ENCODE measurements at places on chromosomes 13 and 19.
A peak's percentile ranks its signal among the peaks of the same experiment; 100 is the strongest.

- no peak for DNase-seq
Measured at GRCh38 chr19:49157445-49158224, at the start of gene TRPM4. TSS of gene TRPM4 (plus strand) at chr19:49157792. CDS start at chr19:49157867, 75 bp downstream.

DNA sequence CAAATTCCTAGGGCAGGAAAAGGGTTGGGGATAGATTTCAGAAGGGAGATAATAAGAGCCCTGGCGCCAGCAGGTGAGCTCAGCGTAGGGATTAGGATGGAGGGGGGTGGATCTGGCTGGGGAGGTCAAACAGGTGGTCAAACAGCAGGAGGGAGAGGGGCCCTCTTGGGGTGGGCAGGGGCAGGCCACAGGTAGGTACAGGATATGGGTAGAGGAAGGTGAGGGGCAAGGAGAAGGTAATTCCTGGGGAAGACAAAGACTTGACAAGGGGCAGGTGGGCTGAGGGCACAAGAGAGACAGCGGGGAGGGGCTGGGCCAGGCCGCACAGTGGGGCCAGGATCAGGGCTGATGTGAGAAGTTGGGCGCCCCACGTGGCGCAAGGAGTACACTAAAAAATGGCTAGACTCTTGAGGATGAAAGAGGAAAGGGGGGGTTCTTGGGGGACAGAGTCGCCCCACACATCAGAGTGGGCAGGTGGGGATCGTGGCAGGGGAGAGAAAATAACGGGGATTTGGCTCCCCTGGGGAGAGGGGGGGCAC, 713 bp downstream of the KRI1 start:
- no peak for DNase-seq

DNA sequence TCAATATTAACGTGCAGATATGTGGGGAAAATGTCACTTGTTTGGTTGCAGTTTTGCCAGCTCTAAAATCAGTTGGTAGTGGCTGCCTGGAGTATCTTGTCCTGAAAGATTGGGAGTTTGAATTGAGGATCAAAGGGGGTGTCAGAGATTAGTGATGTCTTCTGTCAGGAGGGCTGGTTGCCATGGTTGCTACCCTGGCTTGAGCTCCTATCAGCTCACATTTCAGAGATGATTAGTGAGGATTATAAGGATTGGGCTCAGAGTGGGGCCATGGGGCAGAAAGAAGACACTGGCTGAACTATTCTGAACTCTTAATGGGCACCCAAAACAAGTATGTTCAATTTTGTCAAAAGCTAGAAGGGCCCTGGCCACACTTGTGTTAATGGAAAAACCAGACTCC, 95.5 kb upstream of the RNF113B start:
- no peak for DNase-seq

DNA sequence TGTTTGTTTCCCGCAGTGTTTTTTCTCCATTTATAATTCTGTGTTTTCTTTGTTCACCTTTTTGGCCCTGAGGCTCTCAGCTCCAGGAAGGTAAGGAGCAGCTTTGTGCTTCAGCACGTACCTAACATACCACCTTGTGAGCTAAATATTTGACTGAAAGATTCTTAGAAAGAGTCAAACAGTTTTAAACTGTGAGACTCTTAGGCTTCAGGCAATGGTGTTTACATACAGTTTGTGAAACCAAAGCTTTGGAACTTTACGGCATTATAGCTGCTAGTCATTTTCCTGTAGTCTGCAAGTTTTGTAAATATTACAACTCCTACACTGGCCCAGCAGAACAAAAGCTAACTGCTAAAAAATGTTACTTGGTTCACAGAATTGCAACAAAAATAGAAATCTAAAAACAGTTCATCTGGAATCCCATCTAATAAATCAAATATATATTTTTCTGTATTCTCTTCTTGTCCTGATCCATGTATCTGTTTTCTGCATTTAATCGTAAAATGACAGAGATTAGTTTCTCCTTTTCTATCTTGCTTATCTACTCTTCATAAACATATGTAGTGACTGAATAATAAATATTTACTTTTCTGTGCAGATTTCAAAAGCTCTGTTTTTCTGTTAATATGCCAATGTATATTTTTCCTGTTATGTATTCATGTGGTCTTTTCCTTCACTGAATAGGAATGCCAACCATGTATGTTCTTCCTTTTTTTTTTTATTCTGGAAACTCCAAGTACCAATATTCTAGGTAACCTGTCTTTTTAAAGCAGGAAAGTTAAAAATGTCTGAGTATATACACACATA, 38.8 kb upstream of the GPI start:
- DNase-seq: no peak

DNA sequence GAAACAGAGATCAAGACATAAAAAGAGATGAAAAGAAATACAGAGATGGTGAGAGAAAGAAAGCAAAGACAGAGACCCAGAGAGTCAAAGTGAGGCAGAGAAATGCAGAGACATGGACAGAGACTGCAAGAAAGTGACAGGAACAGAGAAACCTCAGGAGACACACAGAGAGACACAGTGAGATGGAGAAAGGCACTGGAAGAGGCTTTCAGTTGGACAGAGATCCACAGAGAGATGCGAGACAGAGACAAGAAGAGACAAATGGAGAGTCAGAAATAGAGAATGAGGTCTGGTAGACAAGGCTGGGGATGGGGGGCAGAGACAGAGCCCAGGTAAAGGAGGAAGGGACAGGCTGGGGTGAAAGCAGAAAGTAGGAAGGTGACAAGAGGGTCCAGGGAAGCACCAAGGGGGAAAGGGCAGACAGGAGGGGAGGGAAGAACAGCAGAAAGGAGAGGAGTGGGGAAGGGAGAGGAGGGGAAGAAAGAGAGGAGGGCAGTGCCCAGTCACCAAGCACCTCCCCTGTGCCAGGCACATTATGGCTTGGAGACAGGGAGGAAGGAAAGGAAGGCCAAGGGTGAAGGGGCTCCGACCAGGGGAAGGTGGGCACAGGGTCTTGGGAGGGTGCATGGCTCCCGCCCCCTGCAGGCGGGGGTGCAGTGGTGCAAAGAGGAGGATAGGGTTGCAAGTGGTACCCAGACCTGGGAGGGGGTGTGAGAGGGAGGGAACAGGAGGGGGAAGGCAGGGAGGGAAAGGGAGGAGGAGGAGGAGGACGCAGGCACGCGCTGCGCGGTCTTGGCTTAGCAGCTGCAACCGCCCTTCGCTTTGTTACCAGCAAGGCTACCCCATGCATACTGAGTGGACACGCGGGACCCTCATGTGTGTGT, 38.4 kb downstream of the DEDD2 start:
- no peak for DNase-seq

- peak; percentile 16 for DNase-seq
Measured at GRCh38 chr19:54674021-54674617, 11.3 kb downstream of the LILRB4 start.

- DNase-seq: no peak
Measured at GRCh38 chr19:56423276-56423984, 19.3 kb downstream of the ZNF583 start.

- no peak for DNase-seq
Measured at GRCh38 chr19:3423183-3423829, 56.9 kb downstream of the NFIC start.

DNA sequence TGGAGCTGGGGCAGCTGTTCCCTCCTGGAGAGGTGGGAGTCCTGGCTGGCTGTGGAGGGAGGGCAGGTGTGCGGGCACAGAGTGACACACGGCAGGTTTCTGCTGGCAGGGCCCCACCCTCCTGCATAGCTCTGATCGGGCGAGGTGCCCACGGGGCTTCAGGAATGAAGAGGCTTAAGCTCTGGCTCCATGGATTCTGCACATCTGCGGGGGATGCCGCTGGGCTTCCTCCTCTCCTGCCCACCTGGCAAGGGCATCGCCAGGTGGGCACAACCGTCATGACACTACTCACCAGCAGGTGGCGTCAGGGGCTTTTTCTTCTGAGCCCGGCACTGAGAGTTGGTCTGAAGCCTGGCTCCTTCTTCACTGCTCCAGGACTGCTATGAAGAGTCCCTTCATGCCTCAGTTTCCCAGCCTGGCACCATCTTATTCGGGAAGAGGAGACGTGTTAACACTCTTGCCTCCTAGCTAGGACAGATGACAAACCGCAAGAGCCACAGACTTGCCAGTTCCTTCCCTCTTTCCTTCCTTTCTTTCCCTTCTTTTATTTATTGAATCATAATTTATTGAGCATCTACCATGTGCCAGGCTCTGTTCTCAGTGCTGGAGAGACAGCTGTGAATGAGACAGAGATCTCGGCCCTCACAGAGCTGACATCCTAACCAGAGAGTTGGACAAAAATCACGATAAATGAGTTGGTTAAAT, 15.2 kb upstream of the PAK4 start:
- no peak for DNase-seq

DNA sequence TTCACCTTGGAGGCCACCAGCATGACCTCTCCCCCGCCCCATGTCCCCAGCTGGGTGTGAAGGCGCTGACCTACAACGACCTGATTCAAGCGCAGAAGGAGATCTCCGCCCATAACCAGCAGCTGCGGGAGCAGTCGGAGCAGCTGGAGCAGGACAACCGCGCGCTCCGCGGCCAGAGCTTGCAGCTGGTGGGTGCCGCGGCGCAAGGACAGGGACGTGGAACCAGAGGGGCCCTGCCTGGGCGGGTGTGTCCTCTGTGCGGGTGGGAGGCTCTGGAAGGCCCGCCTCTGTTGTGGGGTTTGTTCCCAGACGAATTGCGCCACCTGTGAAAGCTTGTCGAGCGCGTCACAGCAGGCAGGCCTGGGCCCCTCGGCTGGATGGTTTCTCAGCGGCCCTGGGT, 22.3 kb downstream of the PLEKHJ1 start:
- DNase-seq: no peak

- no peak for DNase-seq
Measured at GRCh38 chr13:40149611-40150274, 494.3 kb downstream of the COG6 start.

- no peak for DNase-seq
Measured at GRCh38 chr19:28948566-28948965, 264.4 kb downstream of the UQCRFS1 start.

- DNase-seq: no peak
Measured at GRCh38 chr19:42406111-42406510, 16.0 kb upstream of the CNFN start.

GRCh38 chr19:7852851-7853769, 21.1 kb downstream of the PRR36 start:
- no peak for DNase-seq

DNA sequence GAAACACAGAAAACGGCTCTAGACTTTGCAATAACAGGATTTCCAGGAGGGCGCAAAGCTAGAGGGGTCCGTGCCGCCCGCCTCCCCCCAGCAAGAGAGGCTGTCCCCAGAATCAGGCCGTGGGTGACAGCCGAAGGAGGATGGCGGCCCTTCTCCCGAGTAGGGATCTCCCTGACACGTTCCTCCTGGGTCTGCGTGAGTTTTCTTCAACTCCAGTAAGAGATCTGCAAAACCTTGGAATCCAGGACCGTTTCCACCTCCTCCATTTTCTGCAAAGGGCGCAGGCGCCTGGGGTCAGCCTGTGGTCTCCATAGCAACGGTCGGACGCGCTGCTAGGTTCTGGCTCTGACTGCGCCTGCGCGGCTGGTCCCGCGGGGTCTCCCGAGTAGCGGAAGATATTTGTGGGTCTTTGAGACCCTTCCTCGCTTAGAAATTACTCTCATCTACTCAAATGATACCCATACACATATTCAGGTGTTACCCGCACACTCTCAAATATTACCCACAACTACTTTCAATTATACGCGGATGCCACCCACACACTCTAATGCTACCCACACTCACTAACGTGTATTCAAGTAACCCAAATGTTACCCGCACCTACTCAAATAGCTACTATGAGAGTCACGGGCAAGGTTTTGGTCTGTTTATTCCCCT, 2.1 kb downstream of the PNMA8C start:
- no peak for DNase-seq

GRCh38 chr19:49097453-49098288, 12.4 kb downstream of the SNRNP70 start:
- no peak for DNase-seq

DNA sequence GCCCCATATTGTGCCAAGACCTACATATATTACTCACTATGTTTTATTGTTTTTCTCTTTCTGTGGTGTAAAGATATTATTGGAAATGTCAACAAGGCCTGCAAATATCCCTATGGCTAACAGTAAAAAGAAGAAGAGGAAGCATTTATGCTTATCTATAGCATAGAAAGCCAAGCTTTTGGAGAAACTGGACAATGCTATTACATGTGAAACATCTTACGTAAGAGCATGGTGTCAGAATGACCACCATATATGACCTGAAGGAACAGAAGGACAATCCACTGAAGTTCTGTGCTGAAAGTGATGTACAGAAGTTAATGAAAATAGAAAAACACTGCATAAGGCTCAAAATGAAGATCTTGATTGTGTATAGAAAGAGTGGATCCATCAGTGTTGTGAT, 145.2 kb downstream of the KCTD12 start:
- no peak for DNase-seq

All from SK-N-MC (cell line).